ENCODE measurements at places on chromosomes 1 and 21.

GRCh38 chr1:54275349-54275748, 75.4 kb downstream of the MRPL37 start:
- DNase-seq, result no peak

GRCh38 chr1:7121622-7121988, 336.4 kb downstream of the CAMTA1 start:
- DNase-seq, result no peak

GRCh38 chr1:79353224-79353623, 346.7 kb upstream of the ADGRL4 start:
- DNase-seq, result no peak

- DNase-seq, result peak; percentile 68
These were observed 52.4 kb upstream of the GPR157 start for GRCh38 chr1:9181176-9181906.

- no peak for DNase-seq
These were observed 45.0 kb downstream of the XCL1 start for GRCh38 chr1:168621356-168621755.

GRCh38 chr1:186655876-186656275, 24.3 kb downstream of the PTGS2 start:
- DNase-seq, result no peak

DNA sequence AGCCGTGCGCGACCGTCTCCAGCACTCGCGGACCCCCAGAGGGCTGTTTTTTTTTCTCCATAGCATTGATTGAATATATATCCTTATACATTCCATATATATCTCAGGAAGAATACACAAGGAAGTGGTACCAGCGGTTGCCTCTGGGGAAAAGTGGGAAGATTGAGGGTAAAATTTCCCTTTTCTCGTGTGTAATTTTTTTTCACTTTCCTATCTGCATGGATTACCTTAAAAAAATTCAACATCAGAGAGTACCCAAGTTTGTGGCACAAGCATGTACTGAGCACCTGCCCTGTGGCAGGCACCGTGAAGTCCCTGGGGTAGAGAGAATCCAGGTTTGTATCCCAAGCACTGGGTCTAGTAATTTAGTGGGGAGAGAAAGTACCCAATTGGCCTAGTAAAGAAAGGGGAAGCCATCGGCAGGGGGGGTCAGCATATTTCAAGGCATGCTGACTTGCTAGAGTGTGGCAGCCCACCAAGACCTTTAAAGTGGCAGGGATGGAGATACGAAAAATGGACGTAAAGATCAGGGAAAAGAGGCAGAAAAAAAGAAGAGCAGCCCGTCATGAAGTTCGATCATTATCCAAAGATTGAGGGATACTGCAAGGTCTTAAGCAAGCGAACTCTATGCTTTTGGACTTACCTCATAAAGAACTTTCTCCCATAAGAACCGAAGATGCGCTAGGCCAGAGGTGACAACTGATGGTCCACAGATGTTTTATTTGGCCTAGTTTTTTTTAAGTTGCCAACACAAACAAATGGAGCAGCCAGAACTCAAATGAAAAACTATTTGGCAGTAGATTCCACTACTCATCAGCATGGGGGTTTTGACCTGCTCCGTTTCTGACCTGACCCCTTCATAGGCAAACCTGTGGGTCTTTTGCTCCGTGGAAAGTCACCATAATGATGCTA, 1.5 kb upstream of the HMGN1 start:
- DNase-seq, result no peak

DNA sequence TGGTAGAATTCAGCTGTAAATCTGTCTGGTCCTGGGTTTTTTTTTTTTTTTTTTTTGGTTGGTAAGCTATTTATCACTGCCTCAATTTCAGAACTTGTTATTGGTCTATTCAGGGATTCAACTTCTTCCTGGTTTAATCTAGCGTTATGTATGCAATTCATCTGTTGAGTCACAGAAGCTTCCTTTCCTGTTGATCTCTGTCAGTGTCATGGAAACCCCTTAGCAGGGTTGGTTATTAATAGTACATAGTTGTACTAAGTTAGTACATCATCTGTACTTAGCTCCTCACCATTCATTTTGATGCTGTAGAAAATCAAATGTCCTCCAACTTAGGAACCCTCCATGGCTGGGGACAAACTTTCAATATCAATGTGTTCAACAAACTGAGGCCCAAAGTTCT, 51.0 kb upstream of the BARHL2 start:
- DNase-seq, result no peak

DNA sequence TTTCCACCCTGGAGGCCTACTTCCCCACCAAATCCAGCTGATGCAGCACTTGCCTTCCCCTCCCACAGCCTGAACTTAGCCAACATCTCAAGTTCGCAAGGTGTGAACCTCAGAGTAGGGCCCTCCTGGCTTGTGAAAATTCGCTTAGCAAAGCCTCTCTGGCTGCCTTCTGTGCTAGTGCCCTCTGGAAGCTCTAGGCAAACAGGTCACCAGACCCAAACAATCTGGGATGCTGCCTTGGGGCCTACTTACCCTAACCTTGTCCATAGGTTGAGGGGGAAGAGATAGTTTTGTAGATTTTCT, 30.3 kb upstream of the TRABD2B start:
- no peak for DNase-seq

DNA sequence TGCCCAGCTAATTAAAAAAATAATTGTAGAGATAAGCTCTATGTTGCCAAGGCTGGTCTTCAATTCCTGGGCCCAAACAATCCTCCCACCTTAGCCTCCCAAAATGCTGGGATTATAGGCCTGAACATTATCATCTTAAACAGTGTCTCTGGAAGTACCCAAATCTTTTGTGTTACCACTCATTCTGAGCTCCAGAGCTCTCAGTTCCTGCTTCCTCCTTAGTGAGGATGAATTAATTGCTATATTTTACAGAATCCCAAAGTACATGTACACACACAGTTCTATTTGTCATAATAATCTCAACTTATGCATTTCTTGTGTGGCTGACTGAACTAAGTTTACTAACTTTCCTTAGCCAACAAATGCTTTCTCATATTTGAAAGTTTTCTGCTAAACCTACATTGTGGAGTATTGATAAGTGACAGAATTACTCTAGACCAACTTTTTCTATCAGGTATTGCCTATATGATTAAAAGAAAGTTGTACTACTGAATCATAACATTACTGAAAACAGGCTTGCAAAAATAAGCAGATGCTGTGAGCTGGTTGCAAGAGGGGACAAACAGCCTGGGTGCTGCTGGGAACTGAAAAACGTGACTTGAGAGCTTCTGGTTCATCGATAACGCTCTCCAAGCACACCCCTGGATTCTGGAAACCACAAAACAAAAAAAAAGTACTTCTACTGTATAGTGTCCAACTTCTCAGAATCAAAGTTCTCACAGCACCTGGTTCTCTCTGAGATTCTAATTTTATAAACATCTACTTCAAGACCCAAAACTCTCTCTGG, 15.3 kb downstream of the VAV3 start:
- DNase-seq, result no peak

Data from stimulated activated CD8-positive, alpha-beta memory T cell treated with anti-CD3 and anti-CD28 coated beads, Interleukin-2, amount 100 ng/mL, for 48 hours (primary cell).